ENCODE measurements at places on chromosomes 7 and 10.

DNA sequence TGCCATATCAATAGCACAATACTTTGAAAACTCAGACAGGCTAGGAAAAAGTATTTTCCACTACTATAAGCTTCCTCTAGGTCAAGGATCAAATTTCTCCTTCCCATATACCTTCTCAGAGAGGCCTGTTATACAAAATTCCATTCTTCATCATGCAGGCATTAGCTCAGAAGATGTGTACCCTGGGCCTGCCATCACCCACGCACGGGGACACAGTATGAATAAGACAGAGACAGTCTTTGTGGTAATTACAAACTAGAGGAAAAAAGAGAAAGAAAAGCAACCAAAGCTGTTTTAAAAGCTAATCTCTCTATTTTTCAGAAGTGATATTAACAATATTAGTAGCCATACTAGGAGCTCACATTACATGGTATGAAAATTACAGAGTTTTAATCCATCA lies 236.8 kb upstream of the AOAH start:
- DNase-seq, result no peak

DNA sequence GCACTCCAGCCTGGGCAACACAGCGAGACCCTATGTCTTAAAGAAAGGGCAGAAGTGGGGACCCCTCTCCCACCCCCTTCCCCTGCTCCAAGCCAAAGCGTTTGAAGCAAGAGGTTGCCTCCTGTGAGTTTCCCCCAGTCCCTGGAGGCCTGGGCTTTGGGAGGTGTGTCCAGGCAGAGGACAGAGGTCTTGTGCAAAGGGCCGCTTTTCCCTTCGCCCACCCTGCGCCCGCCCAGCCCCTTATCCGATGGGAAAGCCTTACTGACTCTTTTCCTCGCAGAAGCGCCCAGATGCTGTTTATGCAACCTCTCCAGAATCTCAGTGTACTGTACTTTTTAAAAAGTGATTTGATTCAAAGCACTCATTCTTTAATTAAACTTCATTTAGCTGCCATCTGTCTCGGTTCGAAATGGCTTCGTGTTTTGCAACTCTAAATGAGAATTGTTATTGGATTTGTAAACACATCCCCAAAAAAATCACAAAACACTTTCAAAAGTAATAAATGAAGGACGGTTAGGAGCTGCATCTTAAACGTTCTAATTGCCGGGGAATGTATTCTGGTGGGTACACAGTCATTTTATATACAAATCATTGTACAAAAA lies 50.5 kb upstream of the GTF2I start:
- DNase-seq, result no peak

DNA sequence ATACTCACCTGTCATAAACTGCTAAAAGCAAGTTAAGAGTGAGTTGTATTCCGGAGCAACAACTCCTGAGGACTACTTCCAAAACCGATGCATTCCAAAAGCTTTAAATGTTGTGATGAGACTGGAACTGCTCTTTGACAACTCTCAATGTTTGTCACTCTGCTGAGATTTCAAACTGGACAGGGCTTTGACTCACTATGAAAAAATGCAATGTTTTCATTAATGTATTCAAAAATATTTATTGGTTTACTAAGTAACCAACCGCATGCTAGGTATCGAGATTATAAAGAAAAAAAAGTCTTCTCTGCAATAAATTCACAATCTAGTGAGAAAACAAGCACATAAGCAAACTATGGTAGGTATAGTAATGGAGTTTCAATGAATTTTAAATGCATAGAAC lies 107.9 kb upstream of the GNAI1 start:
- no peak for DNase-seq

DNA sequence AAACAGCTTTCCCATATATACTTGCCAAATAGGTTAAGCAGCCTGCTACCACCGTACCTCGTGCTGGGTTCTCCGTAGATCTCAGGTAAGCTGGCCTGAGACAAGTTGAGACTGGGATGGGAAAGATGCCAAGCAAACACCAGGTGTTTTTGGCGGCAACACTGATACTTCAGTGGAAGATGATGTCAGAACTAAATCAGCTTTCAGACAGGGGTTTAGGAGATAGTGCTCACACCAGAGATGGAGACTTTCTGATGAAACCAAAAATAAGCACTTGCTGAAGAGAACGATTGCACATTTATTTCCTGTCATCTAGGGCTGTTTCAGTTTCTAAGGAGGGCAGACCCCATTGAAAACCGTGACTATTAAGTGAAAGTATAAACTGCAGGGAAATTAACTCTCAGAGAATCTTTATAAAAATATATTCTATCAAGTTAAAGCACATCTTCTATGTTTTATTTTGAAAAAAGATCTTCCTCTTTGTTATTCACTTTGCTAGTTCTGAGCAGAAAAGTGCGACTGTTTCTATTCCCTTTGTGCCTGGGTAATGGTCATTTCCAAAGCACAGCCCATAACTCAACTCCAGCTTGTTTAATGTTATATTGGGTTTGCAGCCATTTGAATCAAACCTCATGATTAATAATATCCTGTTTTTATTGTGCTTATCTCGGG lies 149.9 kb downstream of the CPED1 start:
- peak; percentile 69 for DNase-seq

- DNase-seq, result no peak
Observed at GRCh38 chr7:28091190-28091589, 89.4 kb downstream of the JAZF1 start.

GRCh38 chr10:89663144-89663543 lies 18.1 kb upstream of the PANK1 start:
- DNase-seq, result no peak

Measured in epithelial cell of esophagus (primary cell).